Activated CD4-positive, alpha-beta T cell treated with anti-CD3 and anti-CD28 coated beads for 36 hours (primary cell): ENCODE measurements at places on chromosomes 2 and 18. TPM values are rescaled to one million over a fixed set of nuclear protein-coding genes. Genes with fewer than 3 reads are reported as not detected.

The COL4A3 gene
- total RNA-seq: not detected

The CNDP1 gene
- not detected for total RNA-seq

DNA sequence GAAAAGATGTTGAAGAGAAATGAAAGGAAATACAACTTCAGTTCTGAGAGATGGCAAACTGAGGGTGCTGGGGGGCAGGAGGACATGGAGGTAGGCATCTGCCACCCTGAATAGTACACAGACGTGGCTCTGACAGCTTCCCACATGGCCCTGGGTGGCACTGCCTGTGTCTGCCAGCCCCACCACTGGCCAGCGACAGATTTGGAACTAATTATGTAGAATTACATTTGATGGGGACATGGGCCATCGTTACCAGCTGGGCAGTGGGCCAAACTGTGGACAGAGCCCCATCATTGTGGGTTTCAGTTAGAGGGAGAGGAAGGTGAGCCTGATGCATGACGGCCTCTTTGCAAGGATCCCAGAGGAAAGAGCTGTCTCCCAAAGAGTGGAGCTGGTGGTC is 216.0 kb upstream of the HAAO start:
- DNase-seq: no peak

DNA sequence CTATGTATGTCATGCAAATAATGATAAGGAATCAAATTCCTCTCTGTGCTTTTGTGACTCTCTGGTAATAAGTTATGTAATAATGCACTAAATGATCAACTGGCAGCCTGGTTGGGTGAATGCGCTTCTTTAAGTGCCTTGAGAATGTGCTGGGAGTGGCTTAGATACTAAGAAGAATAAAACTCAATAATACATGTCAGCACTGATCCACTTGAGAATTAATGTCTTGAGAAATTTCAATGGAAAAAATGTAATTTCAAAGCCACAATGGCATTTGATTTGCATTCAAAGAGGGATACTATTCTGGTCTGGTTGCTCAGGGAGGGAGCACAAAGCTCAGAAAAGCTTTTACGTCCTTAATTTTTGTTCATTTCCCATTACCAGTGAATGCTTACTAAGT is 137.7 kb upstream of the MMADHC start:
- DNase-seq: no peak

The DYNAP gene
- total RNA-seq: not detected

DNA sequence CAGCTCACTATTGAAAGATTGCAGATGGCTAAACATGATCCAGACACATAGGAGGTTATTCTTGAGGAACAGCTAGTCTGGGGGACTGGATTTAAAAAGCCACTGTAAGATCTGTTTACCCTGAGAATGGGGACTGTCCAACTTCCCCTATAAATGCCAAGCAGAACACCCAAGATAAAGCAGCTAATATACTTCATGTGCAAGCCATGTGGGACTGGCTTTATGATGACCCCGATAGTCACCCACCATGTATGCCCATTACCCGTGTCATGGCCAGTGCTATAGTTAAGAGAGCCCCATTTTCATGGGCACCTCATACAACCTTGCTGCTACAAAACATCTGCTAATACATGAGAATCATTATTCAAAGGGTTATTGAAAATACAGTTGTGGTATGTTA is 16.0 kb downstream of the YPEL5 start:
- no peak for DNase-seq

The SOX11 gene
- not detected for total RNA-seq

DNA sequence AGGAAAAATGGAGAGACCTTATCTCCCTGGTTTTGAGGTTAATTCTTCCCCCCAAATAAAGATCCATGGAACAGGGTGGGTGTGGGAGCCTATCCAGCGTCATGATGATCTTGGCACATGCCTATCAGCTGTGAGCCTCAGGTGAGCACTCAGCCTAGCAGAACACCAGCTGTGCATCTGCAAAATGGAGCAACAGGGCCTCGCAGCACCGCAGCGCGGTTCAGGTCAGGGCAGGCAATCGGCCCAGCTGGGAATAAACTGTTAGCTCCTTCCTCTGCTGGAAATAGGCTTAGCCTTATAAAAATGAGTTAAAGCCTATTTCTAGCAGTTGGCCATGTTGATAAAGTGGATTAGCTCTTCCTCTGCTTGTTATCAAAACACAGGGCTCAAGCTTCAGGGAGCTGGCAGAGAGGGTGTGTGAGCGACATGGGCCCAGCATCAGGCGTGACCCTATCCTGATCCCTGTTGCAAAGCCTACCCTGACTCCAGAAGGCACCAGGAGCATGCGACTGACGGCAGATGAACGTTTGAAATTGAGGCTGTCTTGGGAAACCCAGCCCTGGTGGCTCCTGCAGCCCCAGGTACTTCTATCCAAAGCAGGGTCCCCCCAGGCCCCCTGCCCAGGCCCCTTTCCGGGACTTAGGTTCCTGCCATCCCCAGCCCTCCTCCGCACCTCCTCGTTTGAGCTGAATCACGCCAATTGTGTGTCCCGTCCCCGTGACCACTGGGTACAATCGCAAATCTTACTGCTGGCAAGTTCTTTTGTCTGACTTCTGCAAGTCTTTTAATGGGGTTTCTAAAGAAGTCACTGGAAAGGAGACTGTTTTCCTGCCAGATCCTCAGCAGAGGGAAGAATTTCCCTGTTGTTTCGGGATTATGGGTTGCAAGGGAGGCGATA is 35.4 kb downstream of the ARHGEF4 start:
- DNase-seq: no peak

GRCh38 chr2:197559681-197560080 is 43.8 kb downstream of the MOB4 start:
- no peak for DNase-seq

DNA sequence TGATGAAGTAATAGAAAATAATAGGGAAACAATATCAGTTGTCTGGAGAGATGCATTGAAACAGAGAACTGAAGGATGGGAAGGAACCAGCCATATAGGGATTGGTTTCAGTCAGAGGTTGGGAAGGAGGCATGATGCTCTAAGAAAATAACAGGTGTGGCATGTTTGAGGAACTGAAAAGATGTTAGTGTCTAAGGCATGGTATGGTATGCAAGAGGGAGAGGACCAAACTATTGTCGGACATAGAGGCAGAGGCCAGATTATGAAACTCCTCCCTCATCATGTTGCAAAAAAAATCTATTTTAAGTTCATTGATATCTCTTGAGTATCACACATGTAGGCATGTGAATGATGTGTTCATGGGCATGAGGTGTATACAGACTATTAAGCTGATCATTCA is 48.9 kb upstream of the EMILIN2 start:
- no peak for DNase-seq

DNA sequence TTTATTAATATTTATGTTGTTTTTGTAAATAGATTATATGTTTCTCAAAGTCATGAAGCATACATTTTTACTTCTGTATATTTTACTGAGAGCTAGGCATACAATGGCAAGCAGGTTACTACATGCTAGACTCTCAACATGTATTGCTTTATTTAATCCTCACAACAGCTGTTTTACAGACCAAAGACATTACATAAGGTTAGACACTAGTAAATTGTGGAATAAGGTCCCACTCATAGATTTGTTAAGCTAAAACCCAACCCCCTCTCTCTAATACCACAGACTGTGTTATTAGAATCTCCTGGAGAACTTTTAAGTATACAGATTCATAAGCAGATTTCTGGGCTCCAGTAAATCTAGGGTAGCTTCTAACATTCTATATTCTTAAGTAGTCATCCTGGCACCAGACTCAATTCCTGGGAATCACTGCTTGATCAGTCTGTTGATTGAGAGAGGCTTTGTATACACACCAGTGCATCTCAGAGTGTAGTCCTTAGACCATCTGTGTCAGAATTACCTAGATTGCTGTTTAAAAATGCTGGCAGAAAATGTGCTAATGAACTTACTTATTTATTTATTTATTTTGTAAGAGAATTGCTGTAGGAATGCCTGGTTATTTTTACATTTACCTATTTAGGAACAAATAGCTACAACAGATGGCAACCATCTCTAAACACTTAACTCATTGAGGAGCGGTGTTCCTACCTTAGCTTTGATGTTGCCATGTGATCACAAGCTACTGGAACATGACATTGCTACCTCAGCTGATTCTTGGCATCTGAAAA is 153.5 kb upstream of the CAVIN2 start:
- DNase-seq: no peak

The CTAGE1 gene
- total RNA-seq: not detected
